ENCODE measurements at places on chromosomes 5 and 9. TPM values are rescaled to one million over a fixed set of nuclear protein-coding genes. Genes with fewer than 3 reads are reported as not detected.

- DNase-seq = no peak
These were observed 22.7 kb downstream of the DNM1 start for GRCh38 chr9:128225770-128226411.

DNA sequence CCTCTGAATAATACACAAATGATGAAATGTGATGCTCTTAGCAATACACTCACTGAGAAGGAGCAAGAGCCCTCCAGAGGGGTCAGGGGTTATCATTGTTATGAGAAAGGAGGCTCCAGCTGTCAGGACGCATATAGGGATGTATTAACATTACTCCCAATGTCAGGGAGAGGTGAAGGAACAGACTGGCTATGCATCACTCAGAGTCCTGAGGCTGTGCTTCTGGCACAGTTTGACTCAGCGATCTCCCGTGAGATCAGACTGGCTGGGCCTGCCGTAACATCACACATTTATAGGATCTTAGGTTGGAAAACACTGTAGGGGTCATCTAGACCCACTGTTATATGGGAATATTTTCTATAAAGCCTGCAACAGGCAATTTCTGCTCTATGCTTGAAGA lies 226.5 kb upstream of the GLRA1 start:
- DNase-seq = no peak

DNA sequence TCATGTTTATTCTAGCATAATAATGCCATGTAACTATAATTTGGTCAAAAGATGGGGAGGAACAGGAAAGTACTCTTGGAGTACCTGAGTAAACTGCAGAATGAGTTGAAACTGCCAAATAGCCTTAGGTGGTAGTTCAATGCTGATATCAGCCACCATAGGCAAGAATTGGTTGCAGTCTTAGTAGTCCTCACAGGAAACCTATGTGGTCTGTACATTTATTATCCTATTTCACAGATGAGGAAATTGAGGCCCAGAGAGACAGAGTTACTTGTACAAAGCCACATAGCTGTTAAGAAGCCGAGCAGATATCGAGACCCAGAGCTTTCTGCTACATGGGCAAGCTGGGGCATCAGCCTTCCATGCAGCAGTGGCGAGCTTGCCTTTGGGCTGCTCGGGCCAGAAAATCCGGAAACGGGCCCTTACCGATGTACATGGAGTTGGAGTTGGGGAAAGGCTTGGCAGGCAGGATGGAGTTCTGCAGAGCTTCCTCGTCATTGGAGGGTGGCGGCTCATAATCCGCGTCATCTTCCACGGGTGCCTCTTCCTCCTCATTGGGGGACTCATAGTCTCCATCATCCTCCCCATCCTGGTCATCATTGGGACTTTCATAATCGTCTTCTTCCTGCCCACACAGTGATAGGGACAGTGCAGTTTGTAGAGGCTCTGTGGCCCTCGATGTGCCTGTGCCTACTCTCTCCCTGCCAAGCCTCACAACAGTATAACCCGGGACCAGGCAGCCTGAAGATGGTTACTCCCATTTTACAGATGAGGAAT lies 27.1 kb downstream of the LCP2 start:
- no peak for DNase-seq

DNA sequence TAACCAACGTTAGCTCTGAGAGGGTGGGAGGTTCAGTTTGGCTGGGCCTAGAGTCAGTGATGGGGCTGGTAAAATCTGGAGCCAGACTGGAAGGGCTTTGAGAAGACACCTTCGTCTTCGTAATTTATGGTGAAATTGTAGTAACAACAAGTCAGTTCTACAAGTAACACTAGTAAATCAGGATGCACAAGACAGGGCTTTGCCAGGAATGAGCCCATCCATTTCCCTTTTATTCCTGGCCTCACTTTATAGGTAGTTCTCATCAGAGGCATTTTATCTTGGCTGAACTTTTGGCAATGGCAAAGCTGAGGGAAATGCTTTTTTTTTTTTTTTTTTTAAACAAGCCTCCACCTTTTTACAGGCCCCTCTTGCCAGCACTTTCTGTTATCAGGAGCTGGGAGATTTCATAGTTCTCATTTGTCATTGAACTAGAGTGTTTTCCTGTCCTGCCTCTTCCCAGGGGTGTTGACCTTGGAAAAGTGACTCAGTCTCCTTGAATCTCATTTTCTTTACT lies 110.5 kb upstream of the KLF4 start:
- DNase-seq = no peak

Gene ICE1
- total RNA-seq = 12.7 TPM

- DNase-seq = peak; percentile 95
These were observed at the start of gene NTMT1 for GRCh38 chr9:129626079-129626624. NTMT1 (plus strand) TSS chr9:129626163; CDS start chr9:129632704, 6,541 bp downstream.

DNA sequence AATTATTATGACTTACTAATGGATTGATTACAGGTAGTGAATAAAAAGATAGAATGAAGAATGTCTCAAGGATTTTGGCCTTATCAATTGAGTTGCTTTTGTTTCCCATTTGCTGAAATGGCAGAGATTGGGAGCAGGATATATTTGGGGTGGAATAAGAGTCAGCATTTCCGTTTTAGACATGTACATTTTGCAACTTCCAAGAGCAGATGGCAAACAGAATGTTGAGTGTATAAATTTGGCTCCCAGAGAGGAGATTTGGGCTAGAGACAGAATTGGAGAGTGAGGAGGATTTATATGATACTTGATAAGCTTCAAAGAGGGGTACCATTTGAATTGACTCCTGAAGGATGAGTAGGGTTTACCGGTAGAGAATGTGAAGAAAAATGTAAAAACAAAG lies 437.9 kb upstream of the PAPPA start:
- no peak for DNase-seq

GRCh38 chr9:22154064-22154463 lies 145.0 kb upstream of the CDKN2B start:
- no peak for DNase-seq

Gene FUT7
- total RNA-seq = 0.67 TPM

Gene IGIP
- total RNA-seq = 11.8 TPM

Gene C9orf43
- 0.09 TPM for total RNA-seq

GRCh38 chr5:143576711-143577484 lies 173.4 kb upstream of the NR3C1 start:
- no peak for DNase-seq

Gene CCDC187
- 0.05 TPM for total RNA-seq

DNA sequence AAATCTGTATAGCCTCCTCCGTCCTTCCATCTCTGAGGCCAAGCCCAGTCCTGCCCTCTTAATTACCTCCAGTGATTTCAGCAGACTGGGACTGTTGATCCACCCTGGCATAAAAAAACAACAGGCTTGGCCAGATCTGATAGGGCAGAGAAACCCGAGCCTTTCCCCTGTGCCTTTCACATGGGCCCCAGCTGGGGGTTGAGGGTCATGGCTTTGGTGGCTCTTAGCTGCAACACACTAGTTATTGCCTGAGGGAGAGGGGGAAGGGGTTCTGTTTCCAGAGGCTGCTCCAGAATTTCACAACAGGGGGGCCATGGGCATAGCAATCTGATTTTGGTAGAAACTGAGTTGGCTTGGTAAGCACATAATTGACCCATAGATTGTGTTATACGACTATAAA lies 21.2 kb upstream of the PANK3 start:
- DNase-seq = peak; percentile 55

GRCh38 chr9:38765101-38765500 lies 45.2 kb upstream of the FAM240B start:
- DNase-seq = no peak

Gene GABRA6
- total RNA-seq = not detected

DNA sequence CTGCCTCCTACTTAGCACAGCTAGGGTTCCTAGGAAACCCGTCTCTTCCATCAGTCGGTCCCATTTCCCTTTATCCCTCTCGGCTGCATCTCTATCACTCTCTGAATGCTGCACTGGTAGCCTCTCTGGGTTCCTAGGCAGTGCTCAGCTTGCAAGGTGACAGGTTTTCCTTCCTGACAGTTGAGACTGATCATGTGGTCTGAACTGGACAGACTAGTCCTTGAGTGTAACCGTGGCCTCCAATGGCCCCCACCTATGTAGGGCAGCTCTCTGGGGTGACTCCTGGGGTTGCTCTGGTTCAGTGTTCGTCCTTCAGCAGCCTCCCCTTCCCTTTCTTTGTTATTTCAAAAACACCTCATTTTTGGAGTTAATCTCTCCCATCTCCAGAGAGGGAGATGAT lies 3.8 kb downstream of the TMEM8B start:
- no peak for DNase-seq
